Cardiac atrium fibroblast (primary cell): ENCODE measurements at places on chromosomes 12 and 14. TPM values are rescaled to one million over a fixed set of nuclear protein-coding genes. Genes with fewer than 3 reads are reported as not detected.

TAS2R42 gene
- not detected in 2 replicates for total RNA-seq

MARK3 gene
- total RNA-seq, result 50.5 and 54.9 TPM in 2 replicates

DGKA gene
- total RNA-seq, result 22.4 and 34.2 TPM in 2 replicates

FITM1 gene
- 0.32 TPM in 1 of 2 replicates, not detected in the other for total RNA-seq

PWP1 gene
- total RNA-seq, result 63.7 and 69.2 TPM in 2 replicates

RIMBP2 gene
- not detected in 2 replicates for total RNA-seq
